HCT116 (cell line): ENCODE measurements at places on chromosomes 7 and 10. TPM values are rescaled to one million over a fixed set of nuclear protein-coding genes. Genes with fewer than 3 reads are reported as not detected.

GRCh38 chr7:105744258-105744657 is 132.1 kb downstream of the ATXN7L1 start:
- no peak for DNase-seq

- DNase-seq: no peak
Measured at GRCh38 chr10:122877264-122877663, 2.1 kb downstream of the FAM24B start.

The AFAP1L2 gene
- total RNA-seq: 0.93 TPM

DNA sequence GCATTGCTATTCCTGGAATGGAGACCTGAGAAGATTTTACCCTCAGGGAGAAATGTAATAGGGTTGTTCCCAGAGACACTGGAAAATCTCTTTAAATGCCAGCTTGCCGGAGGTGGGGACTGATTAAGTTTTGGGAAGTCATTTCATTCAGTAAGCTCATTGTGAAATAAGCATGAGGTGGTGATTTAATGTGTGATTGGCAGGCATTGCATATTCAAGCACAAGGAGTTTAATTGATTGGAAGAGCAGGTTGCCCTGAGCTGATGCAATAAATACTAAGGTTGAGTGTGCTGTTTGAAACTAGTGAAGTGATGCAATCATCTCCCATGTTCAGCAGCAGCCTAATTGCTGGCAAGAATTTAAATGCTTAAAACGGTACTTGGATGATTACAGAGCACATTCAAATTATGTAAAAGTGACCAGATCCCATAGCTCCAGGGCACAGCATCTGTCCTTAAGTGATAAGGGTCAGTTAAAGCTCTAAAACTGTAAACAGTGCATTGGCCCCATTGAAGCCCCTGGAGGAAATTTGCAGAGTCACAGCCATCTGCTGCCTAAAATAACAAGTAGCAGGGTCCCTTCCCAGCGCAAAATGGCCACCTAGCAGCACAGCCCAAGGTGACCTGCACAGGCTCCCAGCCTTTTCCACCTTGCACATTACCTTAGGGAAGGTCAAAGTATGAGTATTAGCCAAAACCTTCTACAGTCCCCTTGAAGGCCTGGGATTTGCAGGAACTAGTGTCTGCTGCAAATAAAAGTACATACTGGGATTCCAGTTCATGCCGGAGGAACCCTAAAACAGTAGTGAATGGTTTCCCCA is 92.1 kb downstream of the CCDC71L start:
- peak; percentile 52 for DNase-seq

DNA sequence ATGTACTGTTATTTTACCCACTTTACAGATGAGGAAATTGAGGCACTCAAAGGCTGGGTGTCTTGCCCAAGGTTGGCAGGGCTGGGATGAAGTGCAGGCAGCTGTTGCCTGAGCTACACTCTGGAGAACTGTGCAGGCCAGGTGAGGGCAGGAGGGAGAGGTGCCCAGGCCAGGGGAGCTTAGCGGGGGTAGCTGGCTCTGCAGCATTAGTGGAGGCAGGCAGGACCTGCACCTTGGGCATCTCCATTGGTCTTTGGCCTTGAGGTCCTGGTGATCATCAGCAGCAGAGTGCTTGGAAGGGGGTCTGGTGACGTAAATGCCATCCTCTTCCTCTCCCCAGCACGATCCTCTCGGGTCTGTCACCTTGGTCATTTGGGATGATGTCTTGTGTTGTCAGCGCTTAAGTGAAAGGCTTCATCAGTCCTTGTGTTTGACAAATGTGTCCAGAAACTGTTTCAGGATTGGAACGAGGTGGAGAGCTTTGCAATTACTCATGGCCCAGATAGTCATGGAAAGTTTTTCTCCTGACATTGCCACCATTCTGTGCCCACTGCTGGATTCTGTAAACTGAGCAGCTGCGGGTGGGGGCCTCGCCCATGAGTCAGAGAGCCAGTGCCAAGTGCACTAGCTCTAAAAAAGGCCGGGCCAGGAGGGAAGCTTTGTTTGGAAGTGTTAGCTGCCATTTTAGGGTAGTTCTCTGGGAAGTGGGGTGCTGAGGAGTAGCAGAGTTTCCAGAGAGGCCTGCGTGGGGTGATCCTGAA is 47.6 kb downstream of the TSPAN15 start:
- no peak for DNase-seq

The PLA2G12B gene
- not detected for total RNA-seq

- DNase-seq: no peak
Measured at GRCh38 chr10:127385066-127385465, 164.0 kb upstream of the NPS start.

The CTBP2 gene
- 144 TPM for total RNA-seq

DNA sequence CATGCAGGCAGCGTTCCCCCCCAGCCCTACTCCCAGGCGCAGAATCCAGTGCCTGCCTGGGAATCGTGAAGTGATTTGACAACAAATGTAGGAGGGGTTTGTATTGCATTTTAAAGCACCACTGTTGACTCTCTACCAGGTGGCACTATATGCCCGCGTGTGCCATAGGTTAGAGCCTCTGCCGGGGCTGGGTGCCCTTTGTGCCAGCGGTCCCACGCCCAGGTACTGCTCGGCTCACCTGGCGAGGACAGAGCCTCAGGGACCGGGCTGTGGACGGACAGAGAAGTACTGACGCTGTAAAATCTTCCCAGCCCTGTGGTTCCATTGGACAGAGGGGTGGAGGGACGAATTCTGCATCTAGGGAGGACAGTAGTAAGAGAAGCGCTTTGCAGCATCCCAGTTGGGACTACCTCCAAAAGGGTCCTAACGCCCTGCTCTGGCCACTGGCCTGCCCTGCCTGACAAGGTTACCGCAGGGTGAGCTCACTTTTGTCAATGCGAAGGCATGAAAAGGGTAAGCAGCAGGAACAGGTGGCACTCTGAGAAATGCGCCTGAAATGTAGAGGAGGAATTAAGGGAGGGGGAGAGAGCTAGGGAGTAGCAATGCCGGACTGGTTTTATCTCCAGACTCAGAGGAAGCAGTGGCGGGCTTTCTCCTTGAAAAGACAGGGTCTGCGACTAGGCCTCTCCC is 788 bp upstream of the CACNA2D1 start:
- no peak for DNase-seq

DNA sequence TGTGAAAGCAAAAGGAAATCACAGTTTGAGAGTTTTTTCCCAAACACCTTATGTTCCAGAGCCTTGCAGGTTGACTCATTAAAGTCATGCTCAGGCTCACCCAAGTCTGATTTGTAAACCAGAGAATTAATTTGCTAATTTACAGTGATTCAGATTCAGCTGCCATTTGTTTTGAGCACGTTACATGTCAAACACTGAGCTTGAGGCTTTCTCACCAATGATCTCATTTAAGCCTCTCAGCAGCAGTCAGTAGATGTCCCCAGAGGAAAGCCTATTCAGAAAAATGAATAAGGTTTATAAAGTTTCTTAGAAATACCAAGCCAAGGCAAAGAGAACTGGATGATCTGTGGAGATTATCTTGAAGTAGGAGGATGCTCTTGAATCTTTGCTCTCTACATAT is 420.4 kb downstream of the HTR7 start:
- no peak for DNase-seq

GRCh38 chr7:150323682-150324372 is 482 bp upstream of the ACTR3C start:
- DNase-seq: no peak

DNA sequence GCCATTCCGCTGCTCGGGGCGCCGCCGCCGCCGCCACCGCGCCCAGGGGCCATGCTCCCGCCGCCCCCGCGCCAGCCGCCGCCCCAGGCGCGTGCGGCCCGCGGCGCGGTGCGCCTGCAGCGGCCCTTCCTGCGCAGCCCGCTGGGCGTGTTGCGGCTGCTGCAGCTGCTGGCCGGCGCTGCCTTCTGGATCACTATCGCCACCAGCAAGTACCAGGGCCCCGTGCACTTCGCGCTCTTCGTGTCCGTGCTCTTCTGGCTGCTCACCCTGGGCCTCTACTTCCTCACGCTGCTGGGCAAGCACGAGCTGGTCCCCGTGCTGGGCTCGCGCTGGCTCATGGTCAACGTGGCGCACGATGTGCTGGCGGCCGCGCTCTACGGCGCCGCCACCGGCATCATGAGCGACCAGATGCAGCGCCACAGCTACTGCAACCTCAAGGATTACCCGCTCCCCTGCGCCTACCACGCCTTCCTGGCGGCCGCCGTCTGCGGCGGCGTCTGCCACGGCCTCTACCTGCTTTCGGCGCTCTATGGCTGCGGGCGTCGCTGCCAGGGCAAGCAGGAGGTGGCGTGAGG is 383 bp downstream of the MARVELD1 start:
- DNase-seq: no peak

DNA sequence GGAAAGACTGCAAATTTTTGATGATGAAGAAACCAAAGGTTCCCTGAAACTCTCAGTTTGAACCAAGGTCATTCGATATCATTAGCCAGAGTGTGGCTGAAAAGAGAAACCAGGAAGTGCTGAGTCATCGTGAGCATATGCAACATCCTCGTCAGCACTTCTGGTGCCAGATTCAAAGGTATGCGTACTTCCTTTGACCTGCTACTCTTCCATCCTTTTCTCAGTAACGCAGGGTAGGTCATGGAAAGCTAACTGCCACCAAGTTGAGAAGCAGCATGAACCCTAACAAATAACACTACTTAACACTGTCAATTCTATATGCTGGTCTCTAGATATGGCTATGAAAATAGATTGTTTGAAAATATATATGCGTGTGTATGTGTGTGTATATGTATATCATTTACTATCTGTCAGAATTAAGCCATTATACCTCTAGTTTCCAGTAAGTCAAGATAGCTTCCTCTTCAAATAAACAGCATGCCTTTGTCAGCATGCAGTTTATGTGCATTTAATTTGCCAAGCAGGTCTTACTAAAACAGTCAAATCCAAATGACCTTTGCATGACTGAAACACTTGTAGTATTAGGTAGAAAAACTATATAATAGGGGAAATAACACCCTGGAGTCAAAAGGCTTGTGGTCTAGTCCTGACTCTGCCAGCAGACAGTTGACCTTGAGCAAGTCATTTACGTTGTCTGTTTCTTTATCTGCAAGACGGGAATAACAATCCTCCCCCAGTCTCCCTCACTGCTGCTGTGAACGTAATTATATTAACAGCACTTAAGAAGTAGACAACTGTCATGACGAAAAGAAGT is 26.4 kb downstream of the CDK6 start:
- peak; percentile 76 for DNase-seq

The BMPER gene
- not detected for total RNA-seq

GRCh38 chr7:40717242-40717641 is 582.4 kb downstream of the SUGCT start:
- peak; percentile 81 for DNase-seq

DNA sequence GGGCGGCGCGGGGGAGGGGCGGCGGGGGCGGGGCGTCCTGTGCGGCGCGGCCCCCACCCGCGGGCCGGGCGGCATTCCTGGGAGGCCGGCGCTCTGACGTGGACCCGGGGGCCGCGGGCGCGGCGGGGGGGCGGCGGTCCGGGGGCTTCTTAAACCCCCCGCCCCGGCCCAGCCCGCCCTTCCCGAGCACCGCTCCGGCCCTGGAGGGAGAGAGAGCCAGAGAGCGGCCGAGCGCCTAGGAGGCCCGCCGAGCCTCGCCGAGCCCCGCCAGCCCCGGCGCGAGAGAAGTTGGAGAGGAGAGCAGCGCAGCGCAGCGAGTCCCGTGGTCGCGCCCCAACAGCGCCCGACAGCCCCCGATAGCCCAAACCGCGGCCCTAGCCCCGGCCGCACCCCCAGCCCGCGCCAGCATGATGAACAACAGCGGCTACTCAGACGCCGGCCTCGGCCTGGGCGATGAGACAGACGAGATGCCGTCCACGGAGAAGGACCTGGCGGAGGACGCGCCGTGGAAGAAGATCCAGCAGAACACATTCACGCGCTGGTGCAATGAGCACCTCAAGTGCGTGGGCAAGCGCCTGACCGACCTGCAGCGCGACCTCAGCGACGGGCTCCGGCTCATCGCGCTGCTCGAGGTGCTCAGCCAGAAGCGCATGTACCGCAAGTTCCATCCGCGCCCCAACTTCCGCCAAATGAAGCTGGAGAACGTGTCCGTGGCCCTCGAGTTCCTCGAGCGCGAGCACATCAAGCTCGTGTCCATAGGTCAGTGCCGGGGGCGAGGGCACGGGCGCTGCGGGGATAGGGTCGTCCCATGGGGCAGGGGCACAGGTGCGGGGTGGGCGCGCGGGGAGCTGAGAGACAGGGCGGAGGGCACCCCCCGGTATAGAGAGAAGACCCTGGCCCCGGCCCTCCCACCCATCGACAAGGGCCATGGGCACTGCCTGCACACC is at the start of gene FLNC:
FLNC (plus strand) TSS at position 176 of the 947 bp plus-strand sequence; CDS start at position 408, 232 bp downstream.
- DNase-seq: no peak

DNA sequence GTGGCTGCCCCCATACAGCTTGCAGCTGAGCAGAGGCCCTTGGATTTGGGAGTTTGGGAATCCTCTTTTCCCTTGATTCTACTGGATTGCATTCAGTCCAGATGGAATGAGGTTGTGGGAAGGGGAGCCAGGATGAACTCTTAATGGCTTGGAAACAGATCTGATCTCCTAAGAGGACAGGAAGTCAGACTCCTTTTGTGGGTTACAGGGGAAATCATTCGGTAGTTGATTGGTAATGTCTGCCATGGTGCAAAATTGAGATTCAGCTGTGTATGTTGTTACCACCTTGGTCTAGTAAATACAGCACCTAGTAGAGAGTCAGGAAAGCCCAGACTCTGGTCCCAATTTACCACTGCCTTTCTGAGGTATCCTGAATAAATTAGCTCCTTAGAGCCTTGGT is 144.2 kb upstream of the TNRC18 start:
- DNase-seq: no peak

The KIF11 gene
- total RNA-seq: 33.8 TPM

DNA sequence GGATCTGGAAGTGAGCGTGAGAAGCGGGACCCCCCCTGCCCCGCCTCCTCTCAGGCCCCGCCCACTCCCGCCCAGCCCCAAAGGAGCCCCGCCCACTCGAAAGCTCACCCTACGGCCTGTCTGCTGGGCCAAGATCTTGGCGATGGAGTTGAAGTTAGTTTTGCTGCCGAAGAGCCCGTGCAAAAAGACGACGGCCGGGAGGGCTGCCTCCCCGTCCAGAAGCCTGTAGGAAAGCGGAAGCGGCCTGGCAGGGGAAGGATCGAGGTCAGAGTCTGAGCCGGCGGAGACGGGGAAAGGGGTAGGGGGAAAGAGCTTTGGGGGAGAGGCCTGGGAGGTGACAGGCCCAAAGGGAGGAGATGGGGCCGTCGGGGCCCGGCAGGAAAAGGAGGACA is 386 bp downstream of the ABHD11 start:
- DNase-seq: no peak

The RNF32 gene
- total RNA-seq: 3.4 TPM

GRCh38 chr7:132655131-132655727 is 79.0 kb upstream of the PLXNA4 start:
- no peak for DNase-seq

DNA sequence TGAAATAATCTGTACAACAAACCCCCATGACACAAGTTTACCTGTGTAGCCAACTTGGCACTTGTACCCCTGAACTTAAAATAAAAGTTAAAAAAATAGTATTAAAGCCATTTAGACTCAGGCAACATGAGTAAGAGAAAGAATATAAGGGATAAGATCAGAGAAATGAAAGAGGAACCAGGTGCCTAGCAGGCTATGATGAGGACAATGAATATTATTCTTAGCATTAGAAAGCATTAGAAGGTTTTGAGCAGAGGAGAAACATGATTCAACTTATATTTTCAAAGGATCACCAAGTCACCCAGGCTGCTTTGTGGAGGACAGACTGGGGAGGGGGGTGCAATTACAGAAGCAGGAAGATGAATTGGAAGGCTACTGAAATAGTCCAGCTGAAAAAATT is 48.1 kb upstream of the TES start:
- no peak for DNase-seq

The SPDYE1 gene
- not detected for total RNA-seq
